Kidney capillary endothelial cell (primary cell): ENCODE measurements at places on chromosomes 11 and 22.

DNA sequence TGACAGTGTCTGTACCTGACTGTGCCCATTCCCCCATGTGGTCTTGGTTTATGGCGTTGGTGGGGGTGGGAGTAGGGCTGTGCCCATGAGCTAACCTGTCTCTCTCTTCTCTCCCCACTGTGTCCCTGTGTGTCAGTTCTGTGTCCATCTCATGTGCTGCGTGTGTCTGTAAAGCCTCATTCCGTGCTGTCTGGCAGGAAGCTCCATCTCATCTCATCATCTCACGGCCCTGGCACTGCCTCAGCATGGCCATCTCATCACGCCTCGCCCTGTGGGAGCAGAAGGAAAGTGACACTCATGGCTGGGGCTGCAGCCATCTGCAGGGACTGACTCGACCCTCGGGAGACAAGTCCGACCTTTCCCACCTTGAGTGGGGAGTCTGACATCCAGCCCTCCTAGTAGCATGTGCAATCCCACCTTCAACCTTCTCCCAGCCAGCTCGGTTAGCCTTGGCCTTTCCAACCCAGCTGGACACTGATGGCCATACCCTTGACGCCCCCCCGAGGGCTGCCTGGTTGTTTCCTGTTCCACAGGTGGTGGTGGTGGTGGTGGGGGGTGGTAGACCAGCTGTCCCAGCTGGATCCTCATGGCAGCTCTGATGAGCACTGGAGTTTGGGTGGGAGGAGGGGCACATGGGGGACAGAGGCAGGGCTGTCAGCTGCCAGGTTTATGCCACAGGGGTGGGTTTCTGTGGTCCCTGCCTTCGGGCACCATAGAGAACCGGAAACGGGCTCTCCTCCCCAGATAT, 19.0 kb downstream of the MYO18B start:
- DNase-seq = no peak

- no peak for DNase-seq
These were observed 12.9 kb downstream of the RNF141 start for GRCh38 chr11:10528121-10528520.

DNA sequence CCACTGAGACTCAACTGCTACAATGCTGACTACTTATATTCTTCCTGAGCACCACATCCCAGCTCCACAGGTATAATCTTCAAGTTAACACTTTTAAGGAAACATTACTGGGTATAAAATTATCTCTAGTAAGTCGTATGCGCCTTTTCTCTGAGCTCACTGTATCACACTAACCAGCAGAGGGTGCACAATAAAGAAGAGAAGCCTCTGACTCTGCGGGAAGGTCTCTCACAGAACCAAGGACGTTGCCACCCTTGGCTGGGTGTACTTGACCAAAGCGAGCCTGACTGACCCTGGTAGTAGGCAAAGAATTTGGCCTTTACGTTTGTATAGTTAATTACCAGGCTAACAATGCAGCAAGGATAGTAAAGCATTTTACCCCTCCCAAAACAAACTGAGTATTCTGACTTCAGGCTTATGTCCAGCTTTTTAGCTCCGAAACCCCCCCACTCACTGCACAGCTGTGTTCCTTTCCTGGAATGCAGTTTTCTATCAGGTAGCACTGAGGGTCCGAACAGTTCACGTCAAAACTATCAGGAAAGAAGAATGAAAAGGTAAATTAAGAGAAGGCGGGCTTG, at the start of gene BTBD18:
BTBD18 (minus strand) TSS at position 144 of the 578 bp plus-strand sequence. CDS start 631 bp downstream, outside the sequence.
- peak; percentile 60 for DNase-seq

DNA sequence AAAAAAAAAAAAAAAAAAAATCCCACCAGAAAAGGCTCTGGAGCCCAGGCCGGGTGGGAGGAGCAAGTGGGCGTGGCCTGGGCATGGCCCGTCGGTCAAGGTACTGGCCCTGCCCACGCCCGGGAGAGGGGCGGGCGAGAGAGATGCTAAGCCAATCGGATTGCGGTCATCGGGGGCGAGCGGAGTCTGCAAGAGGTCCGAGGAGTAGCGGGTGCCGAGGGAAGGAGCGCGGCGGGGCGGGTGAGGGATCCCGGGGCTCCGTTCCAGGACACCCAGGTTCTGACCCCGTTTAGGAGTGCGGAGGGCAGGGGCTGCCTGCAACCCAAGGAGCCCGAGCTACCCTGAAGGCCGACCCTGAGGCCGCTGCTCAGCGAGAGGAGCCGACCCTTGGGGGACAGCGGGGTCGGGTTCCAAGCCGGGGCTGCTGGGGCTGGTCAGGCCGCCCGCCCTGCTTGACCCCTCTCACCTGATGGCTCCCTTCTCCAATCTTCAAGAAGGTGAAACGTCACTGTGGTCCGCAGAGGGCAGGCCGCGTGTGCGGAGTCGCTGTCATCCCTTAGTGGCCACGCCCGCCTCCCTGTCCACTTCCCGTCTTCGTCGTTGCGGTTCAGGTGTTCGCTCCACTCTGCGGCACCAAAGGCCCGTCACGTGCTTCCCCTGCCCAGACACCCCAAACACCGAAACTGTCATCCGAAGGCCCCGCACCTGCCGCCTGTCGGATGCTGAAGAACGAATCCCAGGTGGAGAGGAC, 11.1 kb upstream of the TAB1 start:
- peak; percentile 60 for DNase-seq

GRCh38 chr11:86673055-86673843, 833 bp upstream of the ME3 start:
- no peak for DNase-seq

DNA sequence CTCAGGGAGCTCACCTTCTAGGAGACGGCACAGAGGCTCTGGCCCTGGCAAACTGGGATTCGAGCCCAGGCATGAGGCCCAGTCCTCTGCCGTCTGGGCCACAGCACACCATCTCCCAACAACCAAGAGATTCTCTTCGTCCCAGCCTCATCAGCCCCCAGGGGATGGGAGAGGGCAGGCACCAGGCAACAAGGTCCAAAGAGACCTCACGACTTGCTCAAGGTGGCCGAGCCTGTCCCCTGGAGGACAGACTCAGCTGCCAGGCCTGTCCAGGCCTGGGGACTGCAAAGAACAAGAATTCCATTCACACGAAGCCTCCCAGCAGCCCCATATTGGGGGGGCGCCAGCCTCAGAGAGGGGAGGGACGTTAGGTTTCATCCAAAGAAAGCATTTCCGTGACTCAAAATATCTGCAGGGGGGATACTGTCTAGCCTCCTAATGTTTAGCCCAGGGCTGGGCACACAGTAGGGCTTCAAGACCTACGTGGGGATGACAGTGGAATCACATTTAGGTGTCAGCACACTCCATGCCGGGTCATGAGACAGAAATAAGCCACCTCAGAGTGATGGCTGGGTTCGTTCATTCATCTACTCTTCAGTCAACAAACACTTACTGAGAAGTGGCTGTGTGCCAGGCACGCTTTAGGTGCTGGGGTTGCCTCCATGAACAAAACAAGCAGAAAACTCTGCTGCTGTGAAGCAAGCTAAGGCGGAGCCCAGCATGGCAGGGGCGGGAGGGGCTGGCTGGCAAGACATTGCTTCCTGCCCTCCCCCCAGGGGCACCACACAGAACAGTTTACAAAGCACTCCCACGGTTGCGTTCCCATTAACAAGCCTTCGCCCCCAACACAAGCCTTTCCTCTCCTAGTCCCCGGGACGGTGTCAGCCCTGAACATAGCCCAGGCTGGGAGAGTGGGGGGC, 1.2 kb downstream of the CARNS1 start:
- DNase-seq = no peak

DNA sequence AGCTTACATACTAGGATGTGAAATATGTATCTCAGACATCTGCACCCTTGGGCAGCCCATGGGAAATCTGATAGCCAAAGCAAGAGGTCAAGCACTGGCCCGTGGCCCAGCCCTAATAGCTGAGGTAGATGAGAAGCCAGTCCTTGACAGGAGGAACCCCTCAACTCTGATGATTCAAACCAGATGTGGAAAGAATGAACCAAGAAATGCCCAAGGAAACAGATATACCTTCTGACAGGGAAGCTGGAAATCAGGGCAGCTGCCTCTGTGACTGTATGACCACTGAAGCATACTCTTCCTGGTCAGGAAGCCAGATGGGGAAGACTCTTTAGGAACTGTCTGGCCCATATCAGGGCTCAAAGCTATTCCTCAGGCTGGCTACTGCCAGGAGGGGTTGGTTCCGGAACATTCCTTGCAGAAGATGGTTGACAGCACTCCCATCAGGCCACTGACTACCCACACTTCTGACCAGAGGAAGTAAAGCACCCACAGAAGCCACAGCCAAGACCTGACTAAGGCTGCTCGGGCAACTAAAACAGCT, 124.2 kb downstream of the SWAP70 start:
- no peak for DNase-seq

DNA sequence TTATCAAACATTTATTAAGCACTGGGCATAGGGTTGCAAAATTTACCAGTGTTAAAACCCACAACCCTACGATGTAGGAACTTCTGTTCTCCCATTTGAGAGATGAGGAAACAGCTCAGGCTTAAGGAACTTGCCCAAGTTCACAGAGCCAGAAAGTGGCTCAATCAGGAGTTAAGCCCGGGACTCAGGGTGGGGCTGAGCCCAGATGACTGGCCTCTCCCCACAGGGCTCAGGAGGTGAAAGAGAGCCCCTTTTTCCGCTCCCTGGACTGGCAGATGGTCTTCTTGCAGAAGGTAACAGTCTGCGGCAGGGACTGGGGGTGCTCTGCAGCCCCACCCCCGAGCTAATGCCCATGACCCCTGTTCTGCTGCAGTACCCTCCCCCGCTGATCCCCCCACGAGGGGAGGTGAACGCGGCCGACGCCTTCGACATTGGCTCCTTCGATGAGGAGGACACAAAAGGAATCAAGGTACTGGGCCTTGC, 5.6 kb upstream of the ANKRD13D start:
- DNase-seq = no peak

- DNase-seq = no peak
These were observed 101.3 kb downstream of the GRAMD1B start for GRCh38 chr11:123531325-123531724.

- no peak for DNase-seq
These were observed 219.7 kb upstream of the ANO3 start for GRCh38 chr11:26112264-26112663.

GRCh38 chr11:41379084-41379483, 80.4 kb downstream of the LRRC4C start:
- no peak for DNase-seq

- DNase-seq = no peak
These were observed 121.5 kb downstream of the FAM76B start for GRCh38 chr11:95668131-95668530.

DNA sequence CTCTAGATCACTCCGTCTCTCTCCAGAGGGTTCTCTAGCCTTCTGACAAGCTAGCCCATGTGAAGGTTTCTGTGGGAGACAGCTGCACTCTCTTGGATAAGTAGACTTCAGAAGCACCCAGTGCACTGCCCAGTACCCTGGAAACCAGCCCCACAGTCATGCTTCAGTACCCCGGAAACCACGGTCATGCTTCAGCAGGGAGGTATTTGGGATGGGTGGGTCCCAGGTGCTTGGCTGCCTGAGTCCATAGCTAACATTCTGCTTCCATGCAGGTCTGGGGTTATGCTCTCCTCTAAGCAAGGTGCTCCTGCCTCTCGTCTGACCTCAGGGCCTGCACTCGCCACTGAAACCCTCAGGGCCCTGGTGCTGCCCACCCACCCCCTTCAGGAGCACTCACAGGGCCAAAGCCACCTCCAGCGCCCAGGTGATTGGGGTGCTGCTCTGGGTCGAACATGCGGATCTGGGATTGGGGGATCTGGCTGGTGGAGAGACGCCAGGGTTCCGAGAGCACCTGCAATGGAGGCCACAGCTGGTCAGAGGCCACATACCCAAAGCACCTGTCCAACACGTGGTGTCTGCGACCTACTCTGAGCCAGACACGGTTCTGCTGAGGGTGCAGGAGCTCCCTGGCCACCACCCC, 7.3 kb upstream of the SYCE3 start:
- DNase-seq = no peak

- DNase-seq = no peak
These were observed 23.6 kb downstream of the CHEK2 start for GRCh38 chr22:28718044-28718443.

DNA sequence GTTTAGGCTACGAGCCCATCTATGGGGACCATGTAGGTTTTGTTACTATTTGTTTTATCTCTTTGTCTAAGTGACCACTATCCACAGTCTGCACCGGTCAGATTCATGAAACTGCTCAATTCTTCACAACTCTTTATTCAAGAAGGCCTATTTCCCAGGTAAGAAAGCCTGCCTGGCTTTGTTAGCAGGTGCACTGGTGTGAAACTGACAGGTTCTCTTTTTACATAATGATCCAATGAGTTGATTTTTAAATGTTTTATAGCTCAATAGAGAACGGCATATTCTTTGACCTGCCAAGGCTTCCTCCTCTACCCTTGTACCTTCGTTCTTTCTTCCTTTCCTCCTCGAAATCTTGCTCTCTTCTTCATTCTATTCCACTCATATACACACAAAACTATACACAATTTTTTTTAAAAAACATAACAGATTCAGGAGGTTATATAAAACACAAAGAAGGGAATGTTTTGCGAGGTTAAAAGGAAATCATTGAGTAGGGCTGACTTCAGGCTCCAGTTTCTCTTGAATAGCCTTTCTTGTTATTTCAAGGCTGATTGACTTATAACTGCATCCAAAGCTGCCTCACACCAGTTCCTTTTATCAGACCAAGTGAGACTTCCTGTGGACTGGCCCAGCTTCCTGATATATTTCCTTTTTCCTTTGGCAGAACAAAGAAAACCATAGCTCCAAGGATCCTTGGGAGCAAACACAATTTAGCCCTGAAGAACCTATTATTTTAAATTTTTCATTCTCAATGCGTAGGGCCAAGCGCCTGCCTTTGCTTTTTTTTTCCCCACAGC, 11.4 kb downstream of the FLI1 start:
- DNase-seq = peak; percentile 88

DNA sequence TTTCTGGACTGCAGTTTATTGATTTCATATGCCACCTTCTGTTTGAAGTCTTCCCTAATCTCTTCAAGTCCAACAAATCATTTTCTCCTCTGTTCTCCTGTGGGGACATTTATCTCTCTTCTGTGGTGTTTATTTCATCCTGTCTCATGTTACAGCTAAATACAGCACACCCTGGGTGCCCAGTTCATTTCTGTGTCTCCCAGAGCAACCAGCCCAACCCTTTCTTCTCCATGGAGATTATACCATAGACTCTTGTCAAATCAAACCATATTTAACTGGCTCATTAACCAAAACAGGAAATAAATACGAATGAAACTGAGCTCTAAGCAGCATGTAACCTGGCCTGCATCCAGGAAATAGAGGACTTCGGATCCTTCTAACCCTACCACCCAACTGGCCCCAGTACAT, at the start of gene MS4A8:
MS4A8 (plus strand) TSS at position 329 of the 408 bp plus-strand sequence. CDS start 1,249 bp downstream, outside the sequence.
- no peak for DNase-seq

DNA sequence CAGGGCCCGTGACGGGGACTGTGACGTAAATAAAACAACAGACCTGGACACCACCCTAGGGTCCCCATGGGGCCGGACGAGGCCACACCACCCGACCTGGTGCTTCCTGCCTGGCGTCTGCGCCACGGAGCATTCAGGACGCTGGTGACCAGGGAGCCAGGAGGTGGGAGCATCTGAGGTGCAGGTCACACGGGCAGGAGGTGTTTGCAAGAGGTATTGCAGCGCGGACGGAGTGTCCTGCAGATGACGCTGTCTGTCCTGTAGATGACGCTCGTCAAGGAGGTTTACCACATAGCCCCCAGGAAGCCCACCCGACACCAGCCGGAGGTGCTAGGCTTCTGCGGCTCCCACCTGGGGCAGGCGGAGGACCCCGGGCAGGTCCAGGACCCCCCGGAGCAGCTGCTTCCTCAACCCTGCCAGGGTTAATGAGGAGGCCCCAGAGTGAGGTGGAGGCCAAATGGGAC, 986 bp upstream of the MUC5B start:
- DNase-seq = no peak
